Suppressor macrophage treated with lipopolysaccharide for 1 hour (primary cell): ENCODE measurements at places on chromosomes 16 and 17.

- peak; percentile 95 for DNase-seq
These were observed 11.8 kb downstream of the SYT17 start for GRCh38 chr16:19179546-19180490.

DNA sequence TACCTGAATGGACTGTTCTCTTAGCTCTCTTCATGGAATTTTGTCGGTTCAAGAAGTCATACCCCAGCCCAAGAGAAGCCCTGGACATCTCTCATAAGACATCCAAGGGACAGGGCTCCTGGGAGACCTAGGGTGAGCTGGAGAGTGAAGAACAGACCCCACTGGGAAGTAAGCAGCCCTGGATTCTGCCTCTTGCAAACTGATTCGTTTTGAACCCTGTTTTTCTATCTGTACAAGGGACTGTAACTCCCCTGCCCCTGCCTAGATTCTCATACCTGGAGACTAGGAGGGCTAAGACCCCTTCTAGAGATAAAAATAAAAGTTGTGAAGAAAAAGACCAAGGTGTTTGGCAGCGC, 449 bp downstream of the CCL3L1 start:
- no peak for DNase-seq

- DNase-seq = peak; percentile 91
These were observed 28.8 kb upstream of the GINS2 start for GRCh38 chr16:85717393-85718152.

GRCh38 chr16:27322858-27323780, 9.3 kb downstream of the IL4R start:
- no peak for DNase-seq

GRCh38 chr17:66787914-66788313, 47.0 kb upstream of the CACNG5 start:
- no peak for DNase-seq

- no peak for DNase-seq
These were observed 7.7 kb downstream of the MSL1 start for GRCh38 chr17:40129498-40129897.

DNA sequence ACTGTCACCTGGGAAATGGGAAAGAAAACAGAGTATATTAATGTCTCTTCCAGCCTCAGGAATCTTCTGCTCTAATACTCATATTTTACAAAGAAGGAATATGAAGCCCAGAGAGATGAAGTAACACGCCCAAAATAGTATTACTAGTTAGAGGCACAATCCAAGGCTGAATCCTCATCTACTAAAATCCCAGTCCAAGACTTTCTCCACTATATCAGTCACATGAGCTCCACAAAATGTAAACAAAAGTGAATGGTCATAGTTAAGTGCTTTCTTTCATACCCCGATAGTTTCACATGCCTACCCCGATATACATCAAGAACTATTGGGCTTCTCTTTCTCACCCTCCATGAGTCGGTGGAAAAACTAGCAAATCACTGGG, 965 bp downstream of the INTS2 start:
- DNase-seq = no peak

DNA sequence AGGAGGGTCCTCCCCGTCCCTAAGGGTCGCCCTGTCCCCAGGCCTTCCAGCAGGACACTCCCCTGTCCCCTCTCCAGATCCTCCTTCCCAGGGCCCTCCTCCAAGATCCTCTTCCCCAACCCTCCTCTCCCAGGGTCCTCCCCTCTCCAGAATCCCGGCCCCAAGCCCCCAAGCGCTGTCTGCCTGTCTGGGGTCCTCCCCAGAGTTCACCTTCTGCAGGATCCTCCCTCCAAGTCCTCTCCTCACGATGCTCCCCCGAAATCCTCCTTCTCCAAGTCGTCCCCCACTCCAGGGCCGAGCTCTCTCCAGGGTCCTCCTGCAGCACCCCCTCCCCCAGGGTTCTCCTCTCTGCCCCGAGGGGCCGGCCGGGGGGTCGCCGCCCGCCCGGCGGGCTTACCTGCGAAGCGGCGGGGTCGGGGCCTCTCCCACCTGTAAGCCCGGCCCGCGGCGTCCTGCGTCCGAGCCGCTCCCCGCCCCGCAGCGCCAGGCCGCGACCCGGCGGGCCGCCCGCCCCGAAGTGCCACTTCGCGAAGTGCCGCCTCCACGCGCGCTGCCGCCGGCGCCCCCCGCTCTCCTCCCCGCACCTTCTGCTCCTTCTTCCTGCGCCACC, 678 bp upstream of the BAIAP2 start:
- no peak for DNase-seq
